ENCODE measurements at places on chromosomes 1 and 21. TPM values are rescaled to one million over a fixed set of nuclear protein-coding genes. Genes with fewer than 3 reads are reported as not detected.
A peak's percentile ranks its signal among the peaks of the same experiment; 100 is the strongest.

The TMCO4 gene
- 16.4 TPM for total RNA-seq

The FAM163A gene
- 1.5 TPM for total RNA-seq

GRCh38 chr1:183039330-183039729, 16.1 kb downstream of the LAMC1 start:
- DNase-seq = no peak

GRCh38 chr1:202023001-202023433, 12.6 kb downstream of the ELF3 start:
- no peak for DNase-seq

DNA sequence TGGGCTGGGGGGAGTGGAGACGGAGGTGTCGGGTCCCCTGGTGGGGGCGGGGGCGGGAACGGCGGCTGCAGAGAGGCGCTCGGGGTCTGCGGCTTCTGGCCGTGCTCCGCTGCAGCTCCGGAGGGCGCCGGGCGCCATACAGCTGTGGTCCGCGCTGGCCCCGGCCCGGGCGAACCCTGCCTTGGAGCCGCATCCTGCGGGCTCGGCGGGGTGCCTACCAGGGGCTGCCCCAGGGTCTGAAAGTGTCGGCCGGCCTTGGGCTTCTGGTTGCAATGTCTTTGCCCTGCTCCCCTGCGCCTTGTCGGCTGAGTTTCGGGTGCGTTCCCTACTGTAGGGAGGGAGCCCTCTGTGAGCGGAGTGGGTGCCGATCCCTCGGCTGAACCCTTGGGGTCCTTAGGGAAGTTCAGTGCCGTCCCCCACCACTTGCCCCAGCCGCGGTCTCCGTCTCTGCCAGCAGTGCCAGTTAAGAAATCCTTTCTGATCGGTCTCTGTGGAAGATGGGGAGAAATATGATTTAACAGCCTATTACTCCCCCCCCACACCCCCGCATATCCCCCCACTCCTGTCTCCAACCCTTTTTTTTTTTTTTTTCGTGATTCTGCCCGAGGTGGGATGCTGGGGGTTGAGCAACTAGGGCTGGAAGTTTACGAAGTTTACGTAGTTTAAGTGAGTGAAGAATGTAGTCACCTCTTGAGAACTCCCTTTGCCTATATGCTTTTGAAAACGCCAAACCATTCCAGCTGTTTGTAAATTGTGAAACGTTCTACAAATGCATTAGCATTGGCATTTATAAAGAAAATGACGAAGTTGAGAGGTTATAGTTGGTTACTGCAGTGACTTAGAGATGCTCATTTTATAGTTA, 588 bp downstream of the NEXN start:
- peak; percentile 53 for DNase-seq
